ENCODE measurements at places on chromosomes 7 and 10.

DNA sequence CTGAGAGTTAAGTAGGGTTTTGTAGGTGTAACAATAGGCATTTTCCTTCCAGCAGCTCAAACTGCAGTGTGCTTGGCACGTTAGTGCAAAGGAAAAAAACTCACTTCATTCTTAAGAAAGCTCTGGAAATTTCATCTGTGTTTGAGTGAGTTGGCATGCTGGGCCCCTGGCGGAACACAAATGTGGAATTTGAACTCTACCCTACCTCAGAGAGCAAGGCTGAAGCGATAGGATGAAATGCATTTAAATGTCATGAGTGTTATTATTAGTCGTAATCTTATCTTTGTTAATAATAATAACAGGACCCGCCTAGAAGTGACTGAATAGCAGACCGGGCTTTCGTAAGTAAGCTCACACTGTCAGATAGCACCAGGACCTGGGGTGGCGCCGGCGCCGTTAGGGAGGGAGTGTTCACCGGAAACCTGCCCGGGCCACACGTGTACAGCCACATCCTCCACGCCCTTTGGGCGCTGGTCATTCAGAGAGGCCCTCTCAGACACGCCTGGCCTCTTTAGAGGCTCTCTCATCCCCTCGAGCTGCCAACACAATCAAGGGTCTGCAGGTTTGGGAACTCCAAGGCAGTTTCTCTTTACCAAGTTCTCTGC is 63.5 kb downstream of the GRK5 start:
- DNase-seq, result peak; percentile 45

DNA sequence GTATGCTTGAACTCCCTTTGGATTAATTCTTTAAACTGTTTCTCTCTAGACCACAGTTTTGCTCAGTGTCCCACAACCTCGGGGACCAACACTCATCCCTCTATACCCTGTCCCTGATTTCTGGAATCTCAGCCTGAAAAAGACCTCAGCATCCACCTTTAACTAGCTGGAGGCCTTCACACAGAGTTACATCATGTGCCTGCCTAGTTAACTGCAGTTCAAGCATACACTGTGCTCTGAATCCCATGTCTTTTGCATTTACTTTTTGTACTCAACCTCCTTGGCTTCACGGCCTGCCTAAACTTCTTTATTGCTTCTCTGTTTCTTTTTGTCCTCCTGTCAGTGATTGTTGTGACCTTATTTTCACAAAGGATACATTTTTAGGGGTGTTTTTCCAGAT is 66.7 kb downstream of the PRKG1 start:
- no peak for DNase-seq

GRCh38 chr10:113073549-113074189 is 123.6 kb downstream of the TCF7L2 start:
- DNase-seq, result no peak

DNA sequence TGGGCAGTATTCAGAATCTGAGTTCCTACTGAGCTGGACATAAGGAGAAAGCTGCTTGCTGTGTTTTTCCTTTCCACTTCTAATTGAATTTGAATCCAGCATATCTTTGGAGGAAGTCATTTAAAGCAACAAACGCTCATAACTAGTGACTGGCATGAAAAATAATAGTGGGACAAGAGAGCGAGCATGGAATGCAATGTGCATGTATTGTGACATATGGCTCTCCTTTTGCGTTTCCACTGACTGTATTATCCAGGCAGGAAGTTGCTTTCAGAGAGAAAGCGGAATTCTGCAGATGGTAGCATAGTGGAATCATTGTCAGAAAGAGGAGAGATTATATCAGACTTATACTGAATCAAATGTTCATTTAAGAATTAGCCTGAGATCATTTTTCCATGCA is 368.6 kb downstream of the REEP3 start:
- DNase-seq, result no peak

GRCh38 chr10:11695779-11696178 is 46.4 kb upstream of the ECHDC3 start:
- peak; percentile 27 for DNase-seq

- DNase-seq, result peak; percentile 18
Measured at GRCh38 chr7:91083855-91084644, 180.2 kb upstream of the FZD1 start.

GRCh38 chr7:96538632-96539031 is 171.0 kb downstream of the SEM1 start:
- peak; percentile 47 for DNase-seq

GRCh38 chr7:13731643-13732042 is 257.8 kb downstream of the ETV1 start:
- DNase-seq, result no peak

GRCh38 chr10:48231699-48232315 is 42.7 kb downstream of the FRMPD2 start:
- DNase-seq, result no peak

- no peak for DNase-seq
Measured at GRCh38 chr7:82676777-82677463, 233.3 kb upstream of the CACNA2D1 start.

DNA sequence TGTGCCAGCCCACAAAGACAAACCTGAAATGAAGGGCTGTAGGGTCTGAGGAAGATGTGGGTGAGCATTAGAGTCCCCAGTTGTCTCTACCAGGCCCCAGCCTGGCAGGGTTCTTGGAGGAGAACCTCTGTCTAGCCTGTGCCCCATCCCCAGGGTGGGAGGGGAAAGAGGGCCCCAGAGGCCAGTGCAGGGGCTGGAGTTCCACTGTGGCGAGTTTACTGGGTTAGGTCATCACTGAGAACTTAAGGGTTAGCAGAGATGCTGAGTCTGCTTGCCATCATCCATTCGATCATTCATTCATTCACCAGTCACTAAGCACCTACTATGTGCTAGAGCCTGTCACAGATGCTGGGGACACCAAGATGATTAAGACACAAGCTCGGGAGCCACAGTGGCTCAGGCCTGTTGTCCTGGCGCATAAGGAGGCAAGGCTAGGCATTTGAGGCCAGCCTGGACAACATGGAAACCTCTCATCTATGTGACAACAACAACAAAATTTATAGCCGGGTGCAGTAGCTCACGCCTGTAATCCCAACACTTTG is 2.6 kb downstream of the ANKRD2 start:
- no peak for DNase-seq
